ENCODE measurements at places on chromosomes 1 and 21.

DNA sequence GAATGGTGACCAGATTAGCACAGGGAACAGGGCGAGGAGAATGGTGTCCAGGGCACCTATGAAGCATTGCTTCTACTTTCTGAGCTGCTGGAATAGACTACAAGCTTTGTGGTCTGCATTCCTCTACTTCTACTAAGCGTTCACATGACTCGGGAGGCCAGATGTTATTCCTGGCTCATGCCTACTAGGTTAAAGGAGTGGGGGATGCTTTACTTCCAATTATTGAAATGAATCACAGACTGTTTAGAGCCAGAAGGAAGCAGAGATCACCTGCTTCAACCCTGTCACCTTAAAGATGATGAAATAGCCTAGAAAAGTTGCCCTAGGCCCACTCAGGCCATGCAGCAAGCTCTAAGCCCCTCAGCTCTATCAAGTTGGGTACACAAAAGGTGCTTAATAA, 633.5 kb downstream of the KIF26B start:
- no peak for DNase-seq

GRCh38 chr1:196143602-196144342, 464.5 kb downstream of the KCNT2 start:
- DNase-seq, result no peak

GRCh38 chr1:51520700-51521248, 1.7 kb upstream of the EPS15 start:
- no peak for DNase-seq

DNA sequence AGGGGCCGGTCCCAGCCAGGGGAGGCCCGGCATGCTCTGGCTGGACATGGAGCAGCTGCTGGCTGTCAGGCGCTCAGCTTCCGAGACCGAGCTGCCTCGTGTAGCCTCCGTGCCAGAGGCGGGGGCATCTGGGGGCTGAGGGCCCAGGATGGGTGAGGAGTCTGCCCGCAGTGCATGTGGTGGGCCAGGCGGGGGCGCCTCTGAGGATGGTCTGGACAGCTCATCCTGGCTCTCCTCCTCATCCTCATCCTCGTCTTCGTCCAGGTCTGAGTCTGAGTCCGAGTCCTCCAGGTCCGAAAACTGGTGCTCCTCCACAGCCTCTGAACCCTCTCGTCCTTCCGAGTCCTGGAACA, 28.9 kb upstream of the EDN2 start:
- DNase-seq, result no peak

DNA sequence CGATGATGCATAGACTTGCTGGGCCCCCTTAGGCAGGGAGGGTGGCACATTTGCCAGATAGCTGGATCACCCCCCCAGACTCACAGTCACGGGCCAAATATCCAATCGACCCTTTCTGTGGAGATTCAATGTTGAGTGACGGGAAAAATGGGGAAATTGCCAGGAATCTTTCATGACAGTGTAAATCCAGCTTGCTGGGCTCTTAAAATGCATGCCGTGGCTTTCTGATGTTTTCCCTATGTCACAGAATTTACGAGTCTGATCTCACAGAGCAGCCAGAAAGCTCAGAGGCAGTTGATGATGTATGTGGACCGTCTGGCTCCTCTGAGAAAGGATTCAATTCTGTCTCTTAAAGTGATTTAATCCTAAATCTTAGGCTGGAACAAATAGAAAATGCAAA, 150.1 kb upstream of the ZNF644 start:
- no peak for DNase-seq

DNA sequence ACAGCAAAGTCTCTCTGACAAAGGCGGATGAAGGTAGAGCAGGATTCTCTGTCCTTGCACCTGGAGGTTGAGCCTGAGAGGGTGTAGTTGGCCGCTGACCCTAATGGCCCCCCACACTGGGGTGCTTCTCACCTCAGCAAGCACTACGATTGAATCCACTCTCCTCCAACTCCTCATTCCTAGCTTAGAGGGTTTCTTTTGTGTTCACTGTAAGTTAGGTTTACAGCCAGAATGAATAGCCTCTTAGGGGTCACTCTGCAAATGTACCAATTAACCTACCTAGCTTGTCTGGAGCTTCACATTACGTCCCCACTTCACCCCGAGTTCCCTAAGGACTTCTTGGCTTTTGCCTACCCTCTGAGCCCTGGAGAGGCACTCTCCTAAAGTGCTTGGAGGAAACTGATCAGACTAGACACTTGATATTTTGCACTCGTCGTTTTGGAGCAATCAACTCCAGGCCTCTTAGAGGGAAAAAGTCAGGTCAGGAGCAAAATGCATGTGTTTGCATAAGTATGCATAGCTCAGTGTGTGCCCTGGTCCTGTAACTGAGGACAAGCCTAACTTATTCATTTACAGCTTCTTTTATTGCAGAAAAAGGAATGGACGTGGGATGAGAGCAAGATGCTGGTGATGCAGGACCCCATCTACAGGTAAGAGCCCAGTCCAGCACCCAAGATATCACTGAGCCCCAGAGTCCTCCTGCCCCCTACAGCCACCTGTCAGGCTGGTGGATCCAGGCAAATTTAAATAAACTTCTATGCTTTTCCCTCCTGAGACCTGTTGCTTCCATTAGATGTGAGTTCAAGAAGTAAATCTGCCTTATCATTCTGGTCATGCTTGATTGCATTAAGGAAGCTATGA, 76.4 kb downstream of the SPATA46 start:
- no peak for DNase-seq

DNA sequence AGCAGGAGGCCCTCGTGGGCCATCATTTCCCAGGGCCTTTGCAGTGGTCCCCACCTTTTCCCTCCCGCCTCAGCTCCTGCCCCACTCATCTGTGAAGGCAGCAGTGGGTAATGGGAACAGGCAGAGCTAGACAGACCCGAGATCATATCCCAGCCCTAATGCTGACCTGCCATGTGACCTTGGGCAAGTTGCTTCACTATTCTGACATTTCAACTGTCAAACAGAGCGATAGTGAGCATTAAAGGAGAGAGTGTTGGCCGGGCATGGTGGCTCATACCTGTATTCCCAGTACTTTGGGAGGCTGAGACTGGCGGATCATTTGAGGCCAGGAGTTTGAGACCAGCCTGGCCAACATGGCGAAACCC, 51.7 kb downstream of the RPS6KA1 start:
- no peak for DNase-seq

- no peak for DNase-seq
Measured at GRCh38 chr1:58047265-58047858, 499.2 kb downstream of the OMA1 start.

DNA sequence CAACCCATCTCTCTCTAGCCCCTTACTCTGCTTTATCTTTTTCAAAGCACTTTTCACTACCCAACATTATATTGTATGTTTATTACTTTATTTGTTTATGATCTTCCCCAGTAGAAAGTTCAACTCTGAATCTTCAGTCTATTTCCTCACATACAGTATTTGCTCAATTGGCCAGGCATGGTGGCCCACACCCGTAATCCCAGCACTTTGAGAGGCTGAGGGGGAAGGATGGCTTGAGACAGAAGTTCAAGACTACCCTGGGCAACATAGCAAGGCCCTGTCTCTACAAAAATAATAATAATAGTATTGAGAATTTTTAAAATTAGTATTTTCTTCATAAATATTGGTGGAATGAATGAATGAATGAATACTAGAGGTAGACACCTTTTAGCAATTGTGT, 1.2 kb downstream of the STPG1 start:
- DNase-seq, result no peak

DNA sequence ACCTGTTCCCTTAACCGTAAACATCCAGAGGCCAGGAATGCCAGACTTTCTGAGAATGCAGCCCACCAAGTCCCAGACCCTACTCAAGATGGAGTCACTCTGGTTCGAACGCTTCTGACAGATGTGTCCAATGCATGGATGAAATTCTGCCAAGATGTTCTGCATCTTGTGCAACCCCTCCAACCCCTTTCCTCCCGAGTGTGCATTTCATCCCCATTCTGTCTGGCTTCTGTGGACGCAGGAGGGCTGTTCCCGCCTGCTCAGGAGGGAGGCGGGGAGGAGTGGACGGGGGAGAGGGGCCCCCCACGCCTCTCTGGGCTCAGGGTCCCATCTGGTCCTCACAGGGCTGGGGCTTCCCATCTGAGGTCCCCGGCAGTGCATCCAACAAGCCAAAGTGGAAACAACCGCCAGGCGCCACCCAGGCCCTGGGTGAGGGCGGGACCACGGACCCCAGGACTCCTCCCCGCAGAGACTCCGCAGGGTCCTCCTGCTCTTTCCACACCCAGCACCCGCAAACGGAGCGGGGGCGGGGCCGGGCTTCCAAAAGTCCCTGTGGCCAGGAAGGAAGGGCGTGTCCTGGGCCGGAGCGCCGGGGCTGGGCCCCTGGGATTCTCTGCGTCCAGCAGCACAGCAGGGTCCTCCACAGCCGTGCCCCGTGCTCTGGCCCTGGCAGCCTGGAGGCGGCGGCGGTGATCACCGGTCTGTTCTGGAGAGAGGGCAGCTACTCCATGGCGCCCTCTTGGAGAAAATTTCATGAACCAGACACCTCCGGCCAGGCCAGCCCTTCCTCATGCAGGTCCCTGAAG, 27.8 kb upstream of the SUMO3 start:
- peak; percentile 32 for DNase-seq

GRCh38 chr1:200762089-200762488, 23.4 kb downstream of the CAMSAP2 start:
- no peak for DNase-seq

- DNase-seq, result no peak
Measured at GRCh38 chr1:104082221-104082620, 332.5 kb downstream of the AMY1C start.

DNA sequence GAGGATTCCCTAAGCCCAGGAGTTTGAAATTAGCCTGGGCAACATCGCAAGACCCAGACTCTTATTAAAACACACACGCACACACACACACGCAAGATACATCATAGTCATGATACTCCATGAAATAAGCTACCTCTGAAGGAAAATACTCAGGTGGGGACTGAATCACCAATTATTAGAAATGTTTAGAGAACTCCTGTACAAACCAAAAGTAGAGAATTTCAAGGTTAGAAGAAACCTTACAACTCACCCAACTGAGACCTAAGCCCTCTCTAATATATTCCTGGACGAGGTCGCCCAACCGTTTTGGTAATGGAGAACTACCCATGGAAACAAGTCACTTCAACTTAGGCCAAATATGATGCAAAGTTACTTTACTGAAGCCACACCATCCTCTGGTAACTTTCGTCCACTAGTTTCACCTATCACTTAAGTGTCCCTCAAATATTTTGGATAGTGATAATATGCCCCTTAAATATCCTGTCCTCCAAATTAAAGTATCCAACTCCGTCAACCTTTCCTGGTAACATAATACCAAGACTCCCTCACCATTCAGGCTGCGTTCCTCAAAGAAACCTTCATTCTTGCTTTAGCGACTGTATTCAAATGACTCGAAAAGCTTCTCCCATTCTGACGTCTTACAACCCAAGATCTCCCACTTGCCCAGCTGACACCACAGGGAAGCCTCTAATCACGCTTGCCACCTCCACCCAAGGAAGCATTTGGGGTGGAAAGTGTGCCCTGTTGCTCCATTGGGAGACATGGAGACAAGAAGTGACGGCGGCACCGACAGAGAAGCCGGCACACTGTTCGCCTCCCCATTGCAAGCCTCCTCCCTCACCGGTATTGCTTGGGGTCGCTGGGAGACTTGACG, 856 bp downstream of the NRDC start:
- no peak for DNase-seq

DNA sequence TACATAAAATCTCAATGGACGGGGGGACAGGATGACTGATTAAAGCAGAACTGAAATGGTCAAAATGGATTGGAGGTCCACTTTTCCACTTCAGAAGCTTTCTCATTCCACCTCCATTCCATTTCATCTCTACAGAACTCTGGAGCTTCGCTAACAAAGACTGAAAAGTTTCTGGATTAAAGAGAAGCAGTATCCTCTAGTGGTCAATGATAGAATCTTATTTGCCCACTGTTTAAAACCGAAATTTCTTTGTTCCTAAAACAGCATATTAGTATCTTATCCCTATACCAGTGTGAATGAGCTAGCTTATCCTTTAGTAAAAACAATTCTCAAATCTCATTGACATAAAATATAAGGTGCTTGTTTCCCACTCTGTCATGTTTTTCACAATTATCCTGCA, 890.6 kb downstream of the KCNT2 start:
- peak; percentile 45 for DNase-seq

DNA sequence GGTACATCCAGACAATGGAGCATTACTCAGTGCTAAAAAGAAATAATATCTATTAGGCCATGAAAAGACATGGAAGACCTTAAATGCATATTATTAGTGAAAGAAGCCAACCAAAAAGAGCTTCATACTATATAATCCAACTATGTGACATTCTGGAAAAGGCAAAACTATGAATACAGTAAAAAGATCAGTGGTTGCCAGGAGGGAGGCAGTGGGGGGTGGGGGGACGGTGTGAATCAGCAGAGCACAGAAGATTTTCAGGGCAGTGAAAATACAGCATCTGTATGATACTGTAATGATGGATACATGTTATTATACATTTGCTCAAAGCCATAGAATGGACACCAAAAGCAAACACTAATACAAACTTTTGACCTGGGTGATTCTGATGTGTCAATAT, 339.4 kb upstream of the SNX7 start:
- DNase-seq, result no peak

GRCh38 chr1:44617703-44618029, 56.6 kb downstream of the TMEM53 start:
- no peak for DNase-seq

- DNase-seq, result no peak
Measured at GRCh38 chr1:150808121-150808520, at the start of gene CTSK. TSS of gene CTSK (minus strand) at chr1:150808260. CDS start at chr1:150806805, 1,455 bp downstream.

DNA sequence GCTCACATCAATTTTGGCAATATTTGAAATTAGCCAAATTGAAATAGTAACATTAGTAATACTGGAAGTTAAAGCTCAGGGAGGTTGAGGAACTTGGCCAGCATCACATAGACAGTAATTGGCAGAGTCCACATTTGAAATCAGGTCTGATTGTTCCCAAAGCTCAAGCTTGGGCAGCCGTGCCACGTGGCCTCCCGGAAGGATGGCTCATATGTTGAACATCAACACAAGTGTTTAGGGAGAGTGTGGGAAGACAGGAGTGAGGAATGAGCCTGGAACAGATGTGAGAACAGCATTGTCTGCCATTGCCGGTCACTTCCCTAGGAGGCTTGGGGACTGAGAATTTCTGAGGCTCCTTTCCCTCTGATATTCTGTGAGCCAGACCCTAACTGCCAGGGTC, 40.2 kb upstream of the RBM15 start:
- no peak for DNase-seq

- DNase-seq, result no peak
Measured at GRCh38 chr1:56551691-56552090, 27.7 kb downstream of the PLPP3 start.

GRCh38 chr1:207088701-207089626, at the start of gene C4BPB:
TSS of gene C4BPB (plus strand) at chr1:207088860. CDS start at chr1:207089532, 672 bp downstream.
- no peak for DNase-seq

GRCh38 chr1:166470014-166470413, 303.2 kb upstream of the FAM78B start:
- DNase-seq, result no peak

- no peak for DNase-seq
Measured at GRCh38 chr1:94438692-94439276, 20.6 kb downstream of the ABCD3 start.

- DNase-seq, result no peak
Measured at GRCh38 chr1:29689372-29690030, 453.2 kb downstream of the PTPRU start.
